CD4-positive, alpha-beta T cell treated with Interleukin-2 at 100 ng/mL for 4 hours (primary cell): ENCODE measurements at places on chromosomes 1 and 21.

DNA sequence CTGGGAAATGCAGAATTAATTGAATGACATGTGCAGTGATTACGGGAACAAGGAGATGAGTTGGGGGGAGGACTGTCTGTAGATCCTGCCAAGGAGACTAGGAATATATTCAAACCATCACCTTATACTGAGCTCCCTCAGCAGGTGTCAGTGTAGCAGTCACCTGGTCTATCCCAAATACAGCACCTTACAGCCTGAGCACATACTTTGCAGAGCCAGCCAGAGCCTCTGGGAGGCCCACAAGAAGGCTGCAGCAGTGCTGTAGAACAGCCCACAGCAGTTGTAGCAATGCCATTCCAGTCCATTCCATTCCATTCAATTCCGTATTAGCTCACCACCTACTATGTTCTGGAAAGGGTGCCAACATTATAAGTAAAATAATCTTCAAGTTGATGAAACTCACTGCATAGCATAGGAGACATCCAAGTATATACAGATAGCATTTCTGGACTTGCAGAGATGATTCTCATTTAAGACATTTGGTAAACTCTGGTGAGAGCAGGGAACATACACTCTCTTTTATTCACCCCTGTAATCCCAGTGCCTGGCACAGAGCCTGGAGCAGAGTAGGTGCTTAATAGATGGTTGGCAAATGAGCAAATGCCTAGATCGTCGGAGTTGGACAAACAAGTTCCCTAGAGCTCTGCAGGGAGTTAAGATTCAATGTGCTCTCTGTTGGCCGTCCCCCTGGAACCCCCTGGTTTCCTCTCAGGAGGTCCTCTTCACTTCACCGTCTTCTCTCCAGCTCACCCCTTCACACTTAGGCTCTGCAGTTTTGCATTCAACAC lies 44.7 kb downstream of the KCNC4 start:
- DNase-seq, result no peak

DNA sequence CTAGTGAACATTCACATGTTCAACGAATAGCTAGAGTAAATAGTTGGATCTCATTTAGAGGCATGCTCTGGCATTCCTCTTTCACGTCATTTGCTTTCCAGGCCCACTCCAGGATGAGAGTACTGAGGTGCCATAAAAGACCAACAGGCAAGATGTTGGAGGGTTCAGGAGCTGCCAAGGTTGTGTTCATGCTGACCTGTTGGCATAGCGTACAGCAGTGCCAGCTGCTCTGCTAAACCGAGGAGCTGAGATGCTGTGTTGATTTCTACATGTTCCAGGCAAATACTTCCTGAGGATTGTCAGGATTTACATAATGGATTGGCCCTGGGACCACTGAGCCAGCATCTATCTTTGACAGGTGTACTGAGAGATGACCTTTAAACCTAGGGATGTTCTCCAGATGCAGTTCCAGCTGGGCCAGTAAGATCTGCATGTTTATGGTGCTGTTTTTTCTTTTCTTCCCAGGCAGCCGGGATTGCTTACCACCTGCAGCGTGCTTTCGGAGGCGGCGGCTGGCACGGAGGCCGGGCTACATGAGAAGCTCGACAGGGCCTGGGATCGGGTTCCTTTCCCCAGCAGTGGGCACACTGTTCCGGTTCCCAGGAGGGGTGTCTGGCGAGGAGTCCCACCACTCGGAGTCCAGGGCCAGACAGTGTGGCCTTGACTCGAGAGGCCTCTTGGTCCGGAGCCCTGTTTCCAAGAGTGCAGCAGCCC lies 66.9 kb downstream of the DISC1 start:
- DNase-seq, result no peak

- no peak for DNase-seq
Measured at GRCh38 chr21:26900980-26901379, 55.8 kb upstream of the ADAMTS1 start.

DNA sequence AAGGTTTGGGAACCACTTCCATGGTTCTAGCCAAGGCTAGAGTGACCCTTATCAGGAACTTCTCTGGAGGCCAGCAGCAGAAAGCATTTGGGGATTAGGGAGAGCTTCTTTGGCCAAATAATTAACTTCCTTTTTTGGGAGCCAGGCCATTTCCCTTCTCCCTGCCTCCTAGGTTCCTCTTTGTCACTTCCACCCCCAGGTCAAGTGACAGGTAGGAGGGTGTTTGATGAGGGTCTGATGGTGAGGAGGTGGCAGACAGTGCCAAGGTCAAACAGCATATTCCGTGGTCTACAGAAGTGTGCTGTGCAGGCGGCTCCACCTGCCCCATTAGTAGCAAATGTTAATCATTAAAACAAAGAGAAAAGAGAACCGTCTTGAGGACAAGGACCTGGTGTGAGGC lies 1.9 kb upstream of the KCNA10 start:
- no peak for DNase-seq

- DNase-seq, result no peak
Measured at GRCh38 chr1:170318141-170318540, 172.4 kb downstream of the NTMT2 start.

- DNase-seq, result no peak
Measured at GRCh38 chr1:48681476-48682305, 95.0 kb downstream of the BEND5 start.

- DNase-seq, result peak; percentile 70
Measured at GRCh38 chr1:160432371-160432786, 32.0 kb downstream of the VANGL2 start.

DNA sequence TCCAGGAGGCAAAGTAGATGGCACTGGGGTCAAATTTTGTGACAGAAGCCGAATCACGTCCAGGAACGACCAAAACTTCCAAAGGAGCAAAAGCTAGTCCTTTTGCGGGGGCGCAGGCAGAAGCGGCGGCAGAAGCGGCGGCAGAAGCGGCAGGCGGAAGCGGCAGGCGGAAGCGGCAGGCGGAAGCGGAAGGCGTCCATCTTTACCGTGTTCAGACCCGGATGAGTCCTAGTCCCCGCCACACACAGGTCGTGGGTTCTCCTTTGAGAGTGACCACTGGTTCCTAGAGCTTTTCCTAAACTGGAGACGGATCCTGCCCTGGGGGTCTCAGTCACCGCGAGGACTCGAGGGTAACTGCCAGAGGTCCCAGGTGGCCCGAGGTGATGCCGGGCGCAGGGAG lies 53.6 kb downstream of the POFUT2 start:
- DNase-seq, result no peak

- no peak for DNase-seq
Measured at GRCh38 chr1:192801451-192801850, 7.4 kb upstream of the RGS2 start.

DNA sequence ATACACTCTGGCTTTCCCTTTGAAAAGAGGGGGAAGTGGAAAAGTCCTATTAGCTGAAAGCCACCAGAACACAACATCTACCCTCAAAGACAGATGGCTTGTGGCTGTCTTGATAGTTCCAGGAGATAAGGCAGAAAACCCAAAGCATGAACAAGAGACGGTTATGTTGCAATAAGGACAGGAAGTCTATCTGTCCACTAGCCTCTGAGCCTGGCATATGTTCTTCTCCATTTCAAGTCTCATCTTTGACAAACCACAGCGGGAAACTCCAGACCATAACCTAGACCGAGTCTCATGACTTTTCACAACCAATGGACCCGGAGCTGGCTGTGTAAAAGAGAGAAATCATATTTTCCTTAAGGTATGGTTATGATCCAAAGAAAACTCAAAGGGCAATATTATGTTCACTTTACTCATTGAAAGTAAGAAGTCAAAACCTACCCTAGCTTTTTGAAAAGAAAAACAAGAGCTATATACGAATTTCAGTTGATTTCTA lies 33.8 kb downstream of the DUSP10 start:
- peak; percentile 64 for DNase-seq

DNA sequence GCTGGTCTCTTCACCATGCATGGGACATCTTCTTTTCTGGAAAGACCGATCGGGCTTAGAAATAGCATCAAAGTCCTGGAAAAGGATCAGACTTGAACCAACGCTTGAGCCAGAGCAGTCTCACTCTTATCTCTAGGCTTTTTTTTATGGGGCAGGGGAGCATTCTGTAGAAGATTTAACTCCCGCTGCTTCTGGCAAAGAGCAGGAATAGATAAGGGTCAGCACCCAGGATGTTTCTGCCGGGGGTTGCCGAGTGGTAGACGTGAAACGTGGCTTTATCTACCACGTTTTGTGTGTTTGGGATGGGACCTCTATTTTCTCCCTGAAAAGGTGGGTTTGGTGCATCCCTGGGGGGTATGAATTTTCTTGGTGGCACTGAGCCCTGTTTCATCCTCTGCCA lies 18.8 kb downstream of the SPSB1 start:
- no peak for DNase-seq

- DNase-seq, result no peak
Measured at GRCh38 chr1:192831706-192832355, 23.0 kb downstream of the RGS2 start.

GRCh38 chr1:23343221-23344110 lies 618 bp downstream of the HNRNPR start:
- peak; percentile 33 for DNase-seq

DNA sequence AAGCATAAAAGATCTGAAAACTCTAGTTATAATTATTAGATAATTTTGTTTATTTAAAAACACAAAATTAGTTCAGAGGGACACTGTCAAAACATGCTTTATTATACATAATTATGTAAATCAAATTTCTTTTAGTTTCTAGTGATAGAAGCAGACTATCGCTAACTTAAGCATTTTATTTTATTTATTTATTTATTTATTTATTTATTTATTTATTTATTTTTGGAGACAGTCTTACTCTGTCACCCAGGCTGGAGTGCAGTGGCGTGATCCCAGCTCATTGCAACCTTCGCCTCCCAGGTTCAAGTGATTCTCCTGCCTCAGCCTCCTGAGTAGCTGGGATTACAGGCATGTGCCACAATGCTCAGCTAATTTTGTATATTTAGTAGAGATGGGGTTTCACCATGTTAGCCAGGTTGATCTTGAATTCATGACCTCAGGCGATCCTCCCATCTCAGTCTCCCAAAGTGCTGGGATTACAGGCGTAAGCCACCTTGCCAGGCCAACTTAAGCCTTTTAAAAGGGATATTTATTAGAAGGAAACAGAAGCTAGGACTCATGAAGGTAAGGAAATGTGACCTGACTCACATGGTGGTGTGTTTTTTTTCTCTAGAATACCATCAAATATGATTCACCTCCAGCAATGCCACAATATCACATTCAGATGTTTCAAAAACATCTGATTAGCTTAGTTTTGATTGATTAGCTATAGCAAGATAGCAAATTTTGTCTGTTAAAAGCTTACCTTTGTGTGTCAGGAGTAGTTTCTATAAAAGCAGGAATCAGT lies 1357.4 kb upstream of the ADGRL4 start:
- DNase-seq, result no peak

- no peak for DNase-seq
Measured at GRCh38 chr1:242447689-242448088, 76.8 kb downstream of the PLD5 start.

- no peak for DNase-seq
Measured at GRCh38 chr1:71986160-71986559, 296.2 kb downstream of the NEGR1 start.

- DNase-seq, result no peak
Measured at GRCh38 chr1:213492161-213493041, 441.4 kb downstream of the RPS6KC1 start.
